Amniotic stem cell (primary cell): ENCODE measurements at places on chromosomes 7 and 10.

DNA sequence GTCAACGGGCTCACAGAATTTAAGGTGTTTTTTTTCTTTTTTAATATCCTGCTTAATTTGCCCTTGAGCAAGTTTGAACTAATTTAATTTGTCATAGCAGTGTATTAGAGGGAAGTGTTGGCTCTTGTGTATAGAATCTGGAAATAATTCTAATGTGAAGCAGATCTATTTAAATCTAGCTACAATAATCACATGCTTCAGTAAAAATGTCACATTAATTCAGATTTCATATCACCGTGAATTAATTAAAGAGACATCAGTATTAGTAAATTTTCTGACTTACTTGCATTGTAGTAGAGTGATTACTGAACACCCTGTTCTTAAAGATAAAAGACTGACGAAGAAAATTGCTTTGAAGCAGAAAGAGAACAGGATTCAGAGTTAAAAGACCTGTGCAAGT lies 124.7 kb downstream of the DGKB start:
- no peak for DNase-seq

DNA sequence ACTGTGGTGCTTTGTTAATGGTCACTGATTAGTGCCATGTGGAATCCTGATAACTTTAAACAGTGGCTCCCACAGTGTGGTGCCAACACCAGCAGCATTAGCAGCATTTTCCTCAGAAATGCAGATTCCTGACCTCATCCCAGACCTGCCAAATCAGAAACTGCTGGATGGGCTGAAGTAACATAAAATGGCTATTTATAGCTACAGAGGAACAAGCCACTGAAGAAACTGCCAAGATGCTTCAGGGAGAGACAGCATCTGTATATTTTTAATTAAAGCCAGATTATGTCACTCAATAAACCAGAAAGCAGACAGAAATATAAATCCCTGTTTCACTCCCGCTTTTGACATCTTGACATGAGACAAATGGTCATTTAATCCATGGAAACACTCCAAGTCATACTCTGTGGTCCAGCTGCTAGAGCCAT lies 178.5 kb downstream of the AMPH start:
- no peak for DNase-seq

- DNase-seq: no peak
Observed at GRCh38 chr7:132489776-132490237, 86.5 kb downstream of the PLXNA4 start.

DNA sequence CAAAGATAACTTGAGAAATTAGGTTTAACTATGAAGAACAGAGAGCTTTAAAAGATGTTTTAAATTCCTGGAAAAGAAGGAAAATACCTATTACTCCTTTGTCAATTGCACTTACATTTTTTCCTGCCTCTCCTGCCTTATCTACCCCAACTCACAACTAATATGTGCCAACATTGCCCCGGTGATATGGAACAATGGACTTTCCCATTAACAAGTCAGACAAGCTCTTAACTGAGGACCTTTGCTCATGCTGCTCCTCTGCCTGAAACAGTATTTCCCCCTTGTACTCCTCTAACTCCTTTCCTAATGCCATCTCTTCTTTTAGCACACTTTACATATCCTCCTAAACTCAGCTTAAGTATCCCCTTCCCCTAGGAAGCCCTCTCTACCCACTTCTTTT lies 4.8 kb upstream of the ACTA2 start:
- DNase-seq: no peak

- no peak for DNase-seq
Observed at GRCh38 chr10:77649333-77650331, 12.0 kb upstream of the KCNMA1 start.

DNA sequence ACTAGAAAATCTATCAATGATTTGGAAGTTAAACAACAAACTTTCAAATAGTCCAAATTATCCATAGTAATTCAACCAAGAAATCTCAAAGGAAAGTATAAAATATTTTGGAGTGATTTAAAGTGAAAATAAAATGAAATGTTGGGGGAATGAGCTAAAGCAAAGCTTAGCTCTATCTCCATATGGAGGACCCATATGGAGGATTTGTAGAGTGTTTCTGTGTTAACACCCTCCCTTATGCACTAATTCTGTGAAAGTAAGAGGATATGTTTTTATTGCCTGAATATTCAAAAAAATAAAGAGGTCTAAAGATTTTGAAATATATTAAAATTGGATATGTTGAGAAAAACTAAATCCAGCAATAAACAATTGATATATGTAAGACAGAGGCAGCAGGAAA lies 31.6 kb downstream of the CDC14C start:
- DNase-seq: no peak

DNA sequence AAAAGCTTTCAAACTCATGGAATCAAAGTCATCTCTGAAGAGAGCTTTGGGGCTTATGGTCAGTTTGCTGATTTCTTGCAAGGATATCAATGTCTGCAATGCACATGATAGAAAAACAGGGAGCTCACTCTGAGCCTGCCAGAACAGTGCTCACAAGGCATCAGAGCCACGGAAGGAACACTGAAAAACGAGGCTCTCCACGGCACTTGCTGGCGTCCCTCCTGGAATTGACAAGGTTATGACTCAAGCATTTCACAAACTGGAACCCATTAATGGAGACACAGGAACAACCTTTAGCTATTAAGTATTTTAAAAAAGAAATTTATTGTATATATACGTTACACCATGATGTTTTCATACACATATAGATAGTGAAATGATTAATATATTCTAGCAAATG lies 266.3 kb downstream of the KCND2 start:
- no peak for DNase-seq

DNA sequence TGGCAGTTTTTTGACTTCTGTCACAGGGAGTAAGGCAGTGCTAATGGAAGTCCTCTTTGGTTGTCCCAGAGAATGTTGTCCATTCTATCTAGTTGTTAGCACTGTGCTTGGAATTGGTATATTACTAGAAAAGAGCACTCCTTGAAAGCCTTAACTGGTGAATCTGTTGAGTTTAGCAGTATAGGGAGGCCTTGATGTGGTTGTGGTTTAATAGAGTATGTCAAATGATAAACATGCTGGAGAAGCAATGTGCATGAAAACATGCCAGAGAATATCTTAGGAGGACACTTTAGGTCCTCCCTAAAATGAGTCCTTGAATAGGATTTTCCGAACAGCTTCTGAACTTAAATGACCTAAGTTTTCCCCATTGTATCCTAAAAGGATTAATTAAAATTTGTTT lies 98.6 kb downstream of the BTRC start:
- DNase-seq: no peak

GRCh38 chr7:120920591-120921274 lies 29.8 kb upstream of the ING3 start:
- no peak for DNase-seq

- DNase-seq: no peak
Observed at GRCh38 chr10:98357194-98357822, 57.7 kb downstream of the PYROXD2 start.

DNA sequence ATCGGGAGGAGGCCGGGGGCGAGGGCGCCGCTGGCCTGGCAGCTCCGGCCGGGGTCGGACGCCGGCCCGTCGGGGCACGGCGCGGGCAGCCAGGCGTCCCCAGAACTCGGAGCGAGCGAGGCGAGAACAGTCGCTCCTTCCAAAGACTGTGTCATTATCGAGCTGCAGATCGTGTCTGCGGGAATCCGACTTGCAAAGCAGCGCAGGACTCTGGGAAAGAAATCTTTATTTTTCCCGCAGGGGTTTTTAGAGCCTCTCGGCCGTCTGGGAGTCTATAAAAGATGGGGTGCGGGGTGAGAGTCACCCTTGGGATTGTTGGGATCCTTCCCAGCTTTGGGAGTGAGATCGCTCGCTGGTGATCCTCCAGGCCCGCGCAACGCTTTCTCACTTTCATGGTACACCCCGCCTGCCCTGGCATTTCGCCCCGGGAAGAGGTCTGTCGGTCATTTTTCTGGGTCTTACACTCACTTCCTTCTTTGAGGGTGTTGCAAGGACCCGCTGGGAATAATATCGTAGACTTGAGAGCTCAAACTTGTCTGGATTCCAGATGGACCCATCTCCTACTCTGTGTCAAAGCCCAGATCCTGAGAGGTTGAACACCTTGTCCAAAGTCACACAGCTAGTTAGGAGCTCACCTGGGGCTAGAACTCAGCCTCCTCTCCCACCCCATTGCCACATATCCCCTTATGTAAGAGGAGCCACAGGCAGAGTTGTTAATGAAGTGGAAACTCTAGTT lies 1.0 kb downstream of the UBTD1 start:
- no peak for DNase-seq

- DNase-seq: no peak
Observed at GRCh38 chr7:108311446-108312168, 144.6 kb downstream of the NRCAM start.

DNA sequence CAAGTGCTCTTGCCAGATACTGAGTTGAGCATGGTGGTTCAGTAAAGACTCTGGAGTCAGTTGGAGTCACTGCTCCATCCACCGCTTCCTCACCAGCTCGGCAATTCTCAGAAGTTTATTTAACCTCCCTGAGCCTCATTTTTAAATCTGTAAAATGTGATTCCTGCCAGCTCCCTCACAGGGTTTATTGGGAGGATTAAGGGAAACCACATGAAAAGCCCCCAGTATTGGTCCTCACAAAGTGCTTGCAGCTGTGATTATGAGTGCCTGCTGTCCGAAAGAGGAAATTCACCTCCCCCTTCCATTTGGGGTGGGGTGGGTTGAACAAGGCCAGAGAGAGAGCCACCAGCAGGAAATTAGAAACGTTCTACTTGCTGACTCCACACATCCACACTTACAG lies 99.0 kb downstream of the AOAH start:
- no peak for DNase-seq

GRCh38 chr10:56895306-56895705 lies 534.2 kb upstream of the ZWINT start:
- no peak for DNase-seq

DNA sequence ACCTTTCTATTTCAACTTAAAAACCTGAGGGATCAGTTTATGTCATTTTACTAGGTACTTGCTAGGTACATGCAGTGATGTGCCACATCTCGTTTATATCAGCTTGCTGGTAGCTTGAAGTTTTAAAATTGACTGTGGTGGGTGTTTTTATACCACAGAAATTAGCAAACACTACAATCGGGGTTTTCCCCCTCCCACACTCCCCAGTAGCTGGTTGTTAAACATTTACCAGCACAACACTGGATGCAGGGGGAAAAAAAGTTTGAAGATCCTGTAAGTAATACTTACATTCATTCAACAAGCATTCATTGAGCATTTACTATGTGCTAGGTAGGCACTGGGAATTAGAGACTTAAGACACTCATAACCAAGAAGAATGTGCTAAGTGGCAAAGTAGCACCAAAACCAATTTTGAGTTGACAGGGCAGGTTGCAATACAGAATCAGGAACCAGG lies 32.6 kb downstream of the USP6NL start:
- no peak for DNase-seq

DNA sequence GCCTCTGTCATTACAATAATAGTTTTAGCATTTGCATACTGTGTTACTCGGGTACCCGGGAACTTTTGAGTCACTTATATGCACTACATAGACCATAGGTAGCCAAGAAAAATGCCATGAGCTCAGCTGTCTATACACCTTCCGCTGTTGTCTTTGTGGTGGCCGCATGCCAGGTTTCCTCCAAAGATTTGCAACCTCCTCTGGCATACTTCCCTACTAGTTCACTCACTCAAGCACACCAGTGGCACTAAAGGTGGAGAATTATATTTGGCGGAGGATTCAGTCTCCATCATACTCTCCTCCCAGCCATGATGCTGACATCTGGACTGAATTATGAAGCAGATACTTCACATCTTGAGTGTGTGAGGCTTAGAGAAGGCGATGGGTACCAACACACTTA lies 35.6 kb upstream of the GRB10 start:
- DNase-seq: no peak

DNA sequence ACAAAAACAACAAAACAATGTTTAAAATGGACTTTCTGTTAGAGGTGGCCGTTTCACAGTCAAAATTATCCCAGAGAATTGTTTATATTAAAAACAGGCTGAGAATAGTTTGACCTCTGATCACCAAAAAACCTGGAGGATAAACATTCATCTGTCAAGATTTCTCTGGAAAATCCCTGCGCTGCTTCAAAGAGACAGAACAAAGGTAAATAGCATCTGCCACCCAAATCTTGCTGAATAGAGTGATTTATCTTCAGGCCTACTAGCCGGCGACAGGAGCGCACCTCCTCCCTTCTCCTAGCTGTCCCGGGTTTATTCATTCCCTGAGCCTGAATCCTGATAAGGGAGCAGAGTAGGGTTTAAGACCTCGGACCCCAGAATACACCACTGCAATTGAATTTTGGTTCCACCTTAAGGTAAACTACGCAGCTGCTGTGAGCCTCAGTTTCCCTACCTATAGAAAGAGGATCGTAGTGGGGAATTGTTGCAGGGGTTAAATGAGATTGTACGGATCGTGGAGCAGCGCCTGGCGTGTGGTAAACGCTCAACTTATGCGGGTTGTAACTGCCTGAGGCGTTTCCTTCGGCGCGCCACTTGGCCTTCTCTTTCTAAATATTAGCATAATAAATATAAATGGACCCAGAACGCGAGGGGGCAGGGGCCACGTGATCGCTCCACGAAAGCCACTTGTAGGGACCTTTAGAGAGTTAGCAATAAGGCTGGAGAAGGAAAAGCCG lies 498 bp upstream of the ST7 start:
- no peak for DNase-seq

GRCh38 chr7:117195361-117196029 lies 127.4 kb downstream of the WNT2 start:
- no peak for DNase-seq

GRCh38 chr7:43553999-43554398 lies 28.9 kb upstream of the STK17A start:
- DNase-seq: no peak

GRCh38 chr7:124908259-124908658 lies 21.4 kb downstream of the POT1 start:
- no peak for DNase-seq

DNA sequence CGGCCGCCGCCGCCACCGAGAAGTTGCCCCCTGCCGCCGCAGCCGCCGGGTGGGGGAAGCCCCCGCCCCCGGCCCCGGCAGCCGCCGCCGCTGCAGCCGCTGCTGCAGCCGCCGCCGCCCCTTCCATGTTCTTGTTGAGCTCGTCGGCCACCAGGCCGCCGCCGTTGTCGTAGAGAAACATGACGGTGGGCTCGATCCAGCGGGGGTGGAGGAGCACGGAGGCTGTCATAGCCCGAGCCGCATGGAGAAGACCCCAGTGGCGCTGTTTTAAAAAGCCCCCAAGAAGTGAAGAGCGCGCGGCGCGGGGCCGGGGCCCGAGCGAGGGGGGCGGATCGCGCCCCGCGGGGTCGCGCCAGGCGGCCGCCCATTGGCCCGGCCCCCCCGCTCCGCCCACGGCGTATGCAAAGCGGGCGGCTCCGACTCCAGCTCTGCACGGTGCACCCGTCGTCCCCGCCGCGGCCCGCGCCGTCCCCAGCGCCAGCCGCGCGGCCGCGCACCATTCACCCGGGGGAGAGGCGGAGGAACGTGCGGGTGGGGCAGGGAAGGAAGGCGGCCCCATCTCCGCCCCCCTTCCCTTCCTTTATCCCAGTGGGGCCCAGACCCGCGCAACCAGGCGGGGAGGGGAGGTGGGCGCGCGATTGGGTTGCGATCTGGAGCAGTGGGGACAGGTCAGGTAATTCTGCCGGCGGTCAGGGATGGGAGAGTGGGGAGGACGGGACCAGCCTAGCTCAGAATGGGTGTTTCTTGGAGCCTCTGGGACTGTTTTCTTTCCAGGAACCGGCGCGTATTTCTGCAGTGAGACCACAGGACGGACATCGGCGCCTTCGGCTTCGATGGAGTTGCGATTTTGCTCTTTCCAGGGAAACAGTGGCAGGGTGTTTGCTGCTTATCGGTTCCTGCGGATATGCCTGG lies at the start of gene HOXA13:
HOXA13 (minus strand) TSS at position 243 of the 912 bp plus-strand sequence; CDS start at position 229, 14 bp downstream.
- no peak for DNase-seq
